ENCODE measurements at places on chromosomes 13 and 19.

- DNase-seq = no peak
These were observed 42.2 kb downstream of the IFT88 start for GRCh38 chr13:20609145-20609544.

- DNase-seq = no peak
These were observed 102.6 kb upstream of the RNF113B start for GRCh38 chr13:98279473-98280175.

GRCh38 chr13:30493658-30494381, 28.1 kb upstream of the HMGB1 start:
- no peak for DNase-seq

GRCh38 chr19:42214810-42215485, 2.5 kb downstream of the DEDD2 start:
- no peak for DNase-seq

DNA sequence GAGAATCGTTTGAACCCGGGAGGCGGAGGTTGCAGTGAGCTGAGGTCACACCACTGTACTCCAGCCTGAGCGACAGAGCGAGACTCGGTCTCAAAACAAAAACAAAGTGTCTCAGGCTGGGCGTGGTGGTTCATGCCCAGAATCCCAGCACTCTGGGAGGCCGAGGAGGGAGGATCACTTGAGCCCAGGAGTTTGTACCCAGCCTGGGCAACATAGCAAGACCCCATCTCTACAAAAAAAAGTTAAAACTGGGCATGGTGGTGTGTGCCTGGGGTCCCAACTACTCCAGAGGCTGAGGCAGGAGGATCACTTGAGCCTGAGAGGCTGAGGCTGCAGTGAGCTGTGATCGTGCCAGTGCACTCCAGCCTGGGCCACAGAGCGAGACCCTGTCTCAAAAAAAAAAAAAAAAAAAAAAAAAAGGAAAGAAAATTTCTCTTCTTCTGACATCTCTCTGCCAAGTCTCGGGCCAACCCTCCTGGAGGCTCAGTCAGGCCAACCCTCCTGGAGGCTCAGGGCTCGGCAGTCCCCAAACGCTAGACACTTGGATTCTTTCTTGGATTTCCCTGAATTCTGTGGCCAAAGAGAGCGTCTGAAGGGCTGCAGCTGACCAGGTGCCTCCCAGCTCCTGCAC, 26.3 kb downstream of the ARID3A start:
- DNase-seq = no peak
